ENCODE measurements at places on chromosomes 4 and X.
A peak's percentile ranks its signal among the peaks of the same experiment; 100 is the strongest.

GRCh38 chrX:39948582-39948981, 149.2 kb downstream of the BCOR start:
- DNase-seq: peak; percentile 20

- no peak for DNase-seq
Observed at GRCh38 chr4:121306931-121307330, 73.9 kb downstream of the QRFPR start.

GRCh38 chr4:27490315-27490714, 629.7 kb downstream of the STIM2 start:
- no peak for DNase-seq

DNA sequence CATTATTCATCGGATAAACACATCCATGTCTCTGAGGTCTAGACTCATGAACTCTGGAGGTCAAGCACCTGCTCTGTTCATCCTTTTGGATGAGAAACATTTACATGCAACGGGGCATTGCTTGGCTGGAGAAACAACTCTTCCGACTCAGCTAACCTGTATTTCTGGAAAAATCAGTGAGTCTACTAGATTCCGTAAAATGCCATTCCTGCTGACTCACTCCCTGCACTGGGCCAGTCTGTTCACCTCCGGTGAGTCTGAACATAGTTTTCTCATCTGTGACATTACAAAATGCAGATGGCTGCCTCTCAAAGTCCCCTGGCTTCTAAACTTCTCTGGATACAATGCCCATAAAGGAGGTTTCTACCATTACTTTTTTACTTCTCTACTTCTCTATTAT, 185.7 kb upstream of the HS3ST1 start:
- no peak for DNase-seq

DNA sequence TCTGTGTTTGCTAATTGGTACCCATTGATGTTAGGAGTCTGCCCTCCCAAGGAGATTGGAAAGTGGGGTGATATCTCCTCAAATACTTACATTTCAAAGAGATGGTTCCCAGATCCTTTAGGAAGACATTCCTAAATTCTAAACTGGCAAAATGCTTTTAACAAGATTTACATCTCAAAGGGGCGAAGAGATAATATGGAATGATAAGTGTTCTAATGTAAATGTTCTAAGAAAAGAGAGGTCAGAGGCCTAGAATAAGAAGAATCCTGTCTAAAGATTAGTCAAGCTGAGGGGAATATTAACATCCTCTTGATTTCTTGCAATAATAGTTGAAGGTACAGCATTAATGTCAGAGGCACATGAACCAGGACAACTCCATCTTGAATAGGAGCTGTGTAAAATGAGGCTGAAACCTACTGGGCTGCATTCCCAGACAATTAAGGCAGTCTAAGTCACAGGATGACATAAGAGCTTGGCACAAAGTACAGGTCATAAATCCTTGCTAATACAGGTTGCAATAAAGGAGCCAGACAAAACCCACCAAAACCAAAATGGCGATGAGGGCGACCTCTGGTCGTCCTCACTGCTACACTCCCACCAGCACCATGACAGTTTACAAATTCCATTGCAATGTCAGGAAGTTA, 2248.1 kb downstream of the ARAP2 start:
- no peak for DNase-seq

DNA sequence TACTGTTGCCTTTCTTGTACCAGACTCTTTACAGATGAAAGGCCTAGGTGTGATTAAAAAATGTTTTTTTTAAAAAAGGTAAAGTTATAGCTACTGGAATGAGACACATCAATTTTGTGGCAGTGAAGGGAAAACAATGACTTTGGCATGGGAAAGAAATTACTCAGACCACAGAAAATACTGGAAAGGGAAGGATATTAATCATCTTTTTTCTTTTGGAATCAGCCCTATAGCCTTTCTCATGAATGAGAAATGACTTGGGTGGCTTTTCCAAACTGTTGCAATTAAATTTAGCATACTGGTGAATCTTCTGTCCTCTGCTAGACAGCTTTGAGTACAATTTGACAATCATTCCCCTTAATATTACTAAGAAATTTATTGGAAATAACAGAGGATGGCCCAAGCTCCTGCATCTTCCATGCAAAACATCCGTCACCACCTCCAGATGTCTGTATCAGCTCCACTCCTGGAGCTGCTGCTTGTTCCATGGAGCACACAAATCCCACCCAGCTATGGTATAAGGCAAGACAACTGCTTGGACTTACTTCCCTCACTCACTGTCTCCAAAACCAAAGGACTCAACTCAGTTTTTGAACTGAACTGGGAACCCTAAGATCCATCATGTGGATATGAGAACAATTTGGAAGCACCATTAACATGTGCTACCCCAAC, 97.6 kb upstream of the ARSJ start:
- no peak for DNase-seq
